ENCODE measurements at places on chromosomes 4 and X. TPM values are rescaled to one million over a fixed set of nuclear protein-coding genes. Genes with fewer than 3 reads are reported as not detected.
A peak's percentile ranks its signal among the peaks of the same experiment; 100 is the strongest.

- DNase-seq = no peak
Measured at GRCh38 chrX:135513130-135513515, 7.3 kb upstream of the INTS6L start.

DNA sequence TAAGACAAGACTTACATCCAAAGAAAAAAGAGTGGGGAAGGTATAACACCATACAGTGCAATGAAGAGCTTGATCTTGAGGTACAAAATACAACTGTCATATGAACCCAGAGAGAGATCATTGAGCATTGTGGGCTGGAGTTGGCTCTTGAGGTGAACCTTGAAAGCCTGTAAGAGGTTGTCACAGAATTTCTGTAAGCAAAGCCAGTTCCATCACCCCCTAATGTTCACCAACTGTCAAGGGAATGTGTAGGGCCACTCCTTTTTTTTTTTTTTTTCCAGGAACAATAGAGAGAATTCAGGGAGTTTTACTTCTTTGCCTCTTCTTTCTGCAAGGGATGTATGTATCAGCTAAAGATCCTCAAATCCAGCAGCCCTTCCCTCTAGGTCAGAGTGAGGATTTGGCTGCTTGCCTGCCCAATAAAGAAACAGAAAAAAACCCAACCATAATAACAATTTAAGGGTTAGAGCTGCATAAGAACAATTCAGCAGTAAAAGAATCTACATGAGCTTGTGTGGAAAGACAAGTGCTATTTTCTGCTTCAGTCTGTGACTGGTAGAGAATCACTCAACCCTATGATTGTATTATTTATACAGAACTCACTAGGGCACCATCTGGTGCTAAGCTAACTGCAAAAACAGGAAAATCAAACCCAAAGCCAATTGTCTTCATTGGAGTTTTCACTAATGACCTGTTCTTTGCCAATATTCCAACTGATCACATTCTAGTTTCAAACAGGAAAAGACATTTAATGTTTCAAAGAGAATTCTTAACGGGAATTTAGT lies 217.5 kb upstream of the TEX13C start:
- DNase-seq = no peak

GRCh38 chrX:74119016-74119910 lies 184.7 kb upstream of the ZCCHC13 start:
- no peak for DNase-seq

GRCh38 chr4:54961357-54961975 lies 163.9 kb downstream of the KDR start:
- no peak for DNase-seq

DNA sequence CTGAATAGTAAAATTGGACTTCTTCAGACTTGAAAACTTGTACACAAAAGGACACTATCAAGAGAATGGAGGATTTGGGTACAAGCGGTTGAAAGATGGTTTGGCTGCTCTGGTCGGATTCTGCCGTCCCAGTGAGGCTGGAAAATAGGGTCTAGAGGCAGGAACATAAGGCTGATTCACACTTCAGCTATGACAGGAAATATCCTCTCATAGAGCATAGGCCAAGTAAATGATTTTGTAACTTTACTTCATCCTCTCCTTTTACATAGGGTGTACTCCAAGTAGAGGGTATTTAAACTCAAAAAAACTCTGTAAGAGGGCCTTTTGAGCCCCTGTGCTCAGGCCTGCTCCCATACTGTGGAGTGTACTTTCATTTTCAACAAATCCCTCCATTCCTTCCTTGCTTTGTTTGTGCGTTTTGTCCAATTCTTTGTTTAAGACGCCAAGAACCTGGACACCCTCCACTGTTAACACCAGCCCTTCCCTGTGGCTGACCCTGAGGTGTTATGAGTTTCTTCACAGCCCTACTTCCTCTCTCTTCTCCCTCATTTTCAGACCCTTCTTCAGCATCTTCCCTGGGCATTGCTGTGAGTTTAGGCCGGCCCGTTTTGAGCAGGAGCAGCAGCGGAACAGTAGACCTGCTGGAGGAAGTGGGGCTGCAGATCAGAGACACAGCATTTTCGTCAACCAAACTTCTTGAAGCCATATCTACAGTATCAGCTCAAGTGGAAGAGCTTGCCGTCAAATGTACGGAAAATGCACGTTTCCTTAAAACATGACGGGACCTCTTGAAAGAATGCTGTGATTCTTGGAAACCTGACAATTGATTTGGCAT lies 7.2 kb downstream of the PGAM4 start:
- DNase-seq = no peak

DNA sequence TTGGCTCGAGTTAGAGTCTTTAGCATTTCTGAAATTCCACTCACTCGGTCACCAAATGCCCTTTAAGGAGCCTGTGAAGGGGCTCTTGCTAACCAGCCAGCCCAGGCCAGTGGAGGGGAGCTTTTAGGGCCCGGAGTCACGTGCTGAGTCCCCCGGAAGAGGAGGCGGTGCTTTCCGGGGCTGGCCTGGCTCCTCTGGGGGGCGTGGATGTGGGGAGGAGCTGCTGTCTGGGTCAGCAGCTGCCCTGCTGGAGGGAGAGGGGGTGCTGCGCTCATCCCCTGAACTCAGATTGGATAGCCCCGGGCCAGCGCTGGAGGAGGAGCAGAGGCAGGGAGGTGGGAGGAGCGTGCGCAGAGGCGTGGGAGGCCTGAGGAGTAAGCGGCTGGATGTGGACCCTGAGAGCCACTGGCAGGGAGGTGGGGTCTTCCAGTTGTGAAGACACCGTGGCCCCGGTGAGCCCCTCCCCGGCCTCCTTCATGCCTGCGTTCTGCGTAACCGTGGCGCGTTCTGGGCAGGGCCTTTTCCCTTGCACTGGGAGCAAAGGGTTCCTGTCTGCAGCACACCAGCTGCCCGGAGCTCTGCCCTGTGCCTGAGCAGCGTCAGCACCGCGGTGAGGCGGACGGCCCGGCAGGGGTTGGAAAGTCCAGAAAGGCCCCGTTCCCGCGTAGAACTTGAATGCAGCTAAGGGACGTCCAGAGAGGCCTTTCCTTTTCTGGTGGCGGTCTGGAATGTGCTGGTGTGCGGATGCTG lies 19.7 kb downstream of the MAEA start:
- peak; percentile 98 for DNase-seq

The SCML2 gene
- polyA plus RNA-seq = 1.3 TPM

The GAGE12H gene
- polyA plus RNA-seq = not detected
